Stimulated activated CD8-positive, alpha-beta memory T cell treated with anti-CD3 and anti-CD28 coated beads, Interleukin-15, amount 100 ng/mL, for 48 hours (primary cell): ENCODE measurements at places on chromosomes 6 and 20.

DNA sequence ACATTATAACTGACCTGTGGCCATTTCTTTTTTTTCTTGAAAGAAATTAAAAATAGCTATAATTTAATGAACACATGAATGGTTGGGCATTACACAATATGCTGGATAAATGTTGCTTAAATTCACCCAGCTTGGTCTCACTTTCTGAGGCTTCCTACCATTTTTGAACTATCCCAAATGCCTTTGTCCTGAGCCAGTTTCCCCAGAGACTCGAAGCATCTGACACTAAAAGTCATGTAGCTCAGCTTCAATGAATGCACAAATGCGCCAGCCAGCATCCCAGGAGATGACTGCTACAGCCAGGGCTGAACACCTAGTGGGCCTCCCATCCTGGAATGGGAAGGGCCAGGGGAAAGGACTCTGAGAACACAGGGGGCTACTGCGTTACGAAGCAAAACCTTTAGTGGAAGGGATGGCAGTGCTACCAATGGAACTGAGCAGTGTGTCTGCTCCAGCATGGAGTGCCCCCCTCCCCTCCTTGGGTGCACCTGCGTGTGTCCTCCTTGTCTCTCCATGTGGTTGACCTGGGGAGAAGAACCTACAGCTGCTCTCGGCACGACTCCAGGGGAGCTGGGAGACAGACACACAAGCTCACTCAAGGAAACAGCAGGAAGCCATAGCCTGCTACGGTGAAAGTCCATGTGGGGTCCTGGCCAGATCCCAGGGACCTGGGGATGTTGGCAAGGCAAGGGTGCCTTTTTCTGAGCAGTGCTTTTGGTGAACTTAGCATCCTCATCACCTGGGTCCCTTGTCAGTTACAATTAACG is 60.9 kb downstream of the IRF4 start:
- no peak for DNase-seq

- no peak for DNase-seq
Measured at GRCh38 chr20:32440758-32441078, 82.6 kb downstream of the ASXL1 start.

DNA sequence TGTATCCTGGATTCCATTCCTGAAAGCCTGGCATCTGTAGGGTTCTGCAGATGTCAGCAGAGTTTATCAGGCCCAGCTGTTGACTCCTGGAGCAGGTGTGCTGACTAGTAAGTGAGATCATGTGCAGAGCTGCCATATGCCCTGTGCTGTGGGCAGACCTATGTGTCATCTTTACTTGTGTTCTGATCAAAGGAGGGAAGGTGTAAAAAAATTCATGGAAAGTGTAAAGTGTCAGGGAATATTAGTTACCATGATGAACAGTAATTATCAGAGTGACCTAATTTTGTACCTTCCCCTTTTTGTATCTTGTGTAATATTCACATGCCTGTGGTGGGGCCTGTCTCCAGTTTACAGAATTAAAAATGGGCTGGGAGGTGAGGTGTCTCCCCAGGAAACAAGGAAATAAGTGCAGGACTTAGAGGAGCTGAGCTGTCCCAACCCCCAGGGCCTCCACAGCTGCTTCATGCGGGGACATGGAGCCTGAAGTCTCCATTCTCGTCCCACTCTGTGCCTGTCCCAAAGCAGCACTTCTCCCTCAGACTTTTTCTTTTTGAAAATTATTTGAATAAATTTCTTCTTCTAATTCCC is 148.2 kb upstream of the GGTLC1 start:
- DNase-seq, result no peak

- DNase-seq, result no peak
Measured at GRCh38 chr6:159753081-159753872, 8.6 kb upstream of the ACAT2 start.
